Activated CD4-positive, alpha-beta memory T cell treated with anti-CD3 and anti-CD28 coated beads for 36 hours (primary cell): ENCODE measurements at places on chromosomes 1 and 21.
A peak's percentile ranks its signal among the peaks of the same experiment; 100 is the strongest.

- DNase-seq, result peak; percentile 80
Observed at GRCh38 chr1:12052008-12052573, 11.0 kb upstream of the TNFRSF8 start.

- no peak for DNase-seq
Observed at GRCh38 chr21:34649400-34649799, 19.4 kb upstream of the CLIC6 start.

DNA sequence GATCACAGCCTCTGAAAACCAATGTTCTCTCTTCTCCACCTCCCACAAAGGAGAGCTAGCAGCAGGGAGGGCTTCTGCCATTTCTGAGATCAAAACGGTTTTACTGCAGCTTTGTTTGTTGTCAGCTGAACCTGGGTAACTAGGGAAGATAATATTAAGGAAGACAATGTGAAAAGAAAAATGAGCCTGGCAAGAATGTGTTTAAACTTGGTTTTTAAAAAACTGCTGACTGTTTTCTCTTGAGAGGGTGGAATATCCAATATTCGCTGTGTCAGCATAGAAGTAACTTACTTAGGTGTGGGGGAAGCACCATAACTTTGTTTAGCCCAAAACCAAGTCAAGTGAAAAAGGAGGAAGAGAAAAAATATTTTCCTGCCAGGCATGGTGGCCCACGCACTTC is 35.8 kb upstream of the TDRD10 start:
- DNase-seq, result no peak

GRCh38 chr1:2248127-2248826 is 20.2 kb downstream of the SKI start:
- no peak for DNase-seq

DNA sequence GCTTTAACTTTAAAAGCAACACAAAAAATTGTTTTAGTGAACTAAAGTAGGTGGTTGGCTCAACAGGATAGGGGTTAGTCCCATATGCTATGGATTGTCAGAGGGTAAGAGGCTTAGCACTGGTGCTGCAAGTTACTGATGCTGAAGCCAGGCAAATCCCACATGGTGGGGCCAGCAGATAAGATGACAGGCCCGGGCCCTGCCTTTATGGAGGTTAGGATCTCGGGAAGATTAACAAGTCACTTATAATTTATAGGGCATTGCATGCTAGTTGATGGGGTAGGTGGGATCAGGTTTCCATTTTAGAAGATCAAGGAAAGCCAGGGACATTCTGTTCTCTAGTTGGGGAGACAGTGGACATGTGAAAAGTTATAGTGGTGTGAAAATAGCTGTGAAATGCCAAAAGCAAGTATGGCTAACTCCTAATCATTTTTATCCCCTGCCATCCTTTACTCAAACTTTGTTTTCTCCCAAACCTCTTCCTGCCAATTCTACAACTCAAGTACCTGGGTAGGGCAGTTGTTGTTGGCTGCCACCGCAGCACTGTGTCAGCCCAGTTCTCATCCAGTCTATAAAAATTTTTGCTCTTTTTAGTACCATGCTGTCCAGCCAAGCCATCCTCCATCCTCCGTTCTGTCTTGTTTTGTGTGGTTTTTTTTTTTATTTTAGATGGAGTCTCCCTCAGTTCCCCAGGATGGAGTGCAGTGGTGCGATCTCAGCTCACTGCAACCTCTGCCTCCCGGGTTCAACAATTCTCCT is 10.3 kb downstream of the CHAF1B start:
- DNase-seq, result no peak

DNA sequence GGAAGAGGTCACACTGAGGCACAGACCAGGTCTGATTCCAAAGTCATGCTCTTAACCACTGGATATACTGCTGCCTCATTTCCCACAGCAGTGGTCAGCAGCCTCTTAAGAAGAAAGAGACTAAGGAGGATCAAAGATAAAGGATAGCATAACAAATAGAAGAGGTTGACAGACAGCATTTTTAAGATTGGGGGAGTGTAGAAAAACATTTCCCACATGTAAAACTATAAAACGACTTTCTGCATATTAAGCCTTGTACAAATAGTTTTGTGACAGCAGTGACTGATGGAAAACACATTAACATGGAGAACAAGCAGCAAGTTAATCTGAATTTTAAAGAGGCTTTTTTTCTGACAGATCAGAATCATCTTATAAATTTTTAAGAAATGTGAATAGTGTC is 92.0 kb downstream of the SELENOF start:
- DNase-seq, result no peak

- no peak for DNase-seq
Observed at GRCh38 chr1:21189421-21189820, 12.7 kb upstream of the EIF4G3 start.

GRCh38 chr1:15046487-15047165 is 106.9 kb upstream of the TMEM51 start:
- DNase-seq, result peak; percentile 61

DNA sequence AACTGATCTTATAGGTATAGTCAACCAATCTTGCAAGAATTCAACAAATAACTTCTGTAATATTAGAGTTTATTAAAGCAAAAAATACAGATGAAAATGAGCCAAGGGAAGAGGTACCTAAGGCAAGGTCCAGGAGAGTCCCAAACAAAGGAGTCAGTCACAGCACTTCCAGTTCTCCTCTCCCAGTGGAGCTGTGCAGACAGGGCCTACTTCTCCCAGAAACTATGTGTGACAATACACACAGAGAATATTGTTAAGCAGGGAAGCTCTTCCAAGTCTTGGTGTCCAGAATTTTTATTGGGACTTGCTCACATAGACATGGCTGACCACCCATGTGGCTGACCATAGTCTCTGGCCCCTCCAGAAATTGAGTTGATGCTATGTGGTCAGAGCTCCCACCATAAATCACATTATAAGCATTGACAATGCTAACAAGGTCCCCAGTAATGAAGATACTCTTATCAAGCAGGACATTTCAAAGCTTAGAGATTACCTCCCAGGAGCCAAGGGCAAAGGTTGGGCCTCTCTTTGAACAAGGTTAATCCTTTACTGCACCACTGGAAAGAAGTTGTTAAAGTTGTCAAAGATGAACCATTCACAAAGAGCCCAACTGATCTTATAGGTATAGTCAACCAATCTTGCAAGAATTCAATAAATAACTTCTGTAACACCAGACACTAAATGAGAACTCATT is 3.5 kb upstream of the CD244 start:
- no peak for DNase-seq

GRCh38 chr21:34536311-34536710 is 24.3 kb upstream of the KCNE1 start:
- no peak for DNase-seq

GRCh38 chr1:75115654-75116053 is 18.5 kb upstream of the LHX8 start:
- DNase-seq, result no peak

- no peak for DNase-seq
Observed at GRCh38 chr1:22790232-22791008, 79.8 kb downstream of the EPHB2 start.

GRCh38 chr1:171819946-171820345 is 21.4 kb upstream of the DNM3 start:
- no peak for DNase-seq

DNA sequence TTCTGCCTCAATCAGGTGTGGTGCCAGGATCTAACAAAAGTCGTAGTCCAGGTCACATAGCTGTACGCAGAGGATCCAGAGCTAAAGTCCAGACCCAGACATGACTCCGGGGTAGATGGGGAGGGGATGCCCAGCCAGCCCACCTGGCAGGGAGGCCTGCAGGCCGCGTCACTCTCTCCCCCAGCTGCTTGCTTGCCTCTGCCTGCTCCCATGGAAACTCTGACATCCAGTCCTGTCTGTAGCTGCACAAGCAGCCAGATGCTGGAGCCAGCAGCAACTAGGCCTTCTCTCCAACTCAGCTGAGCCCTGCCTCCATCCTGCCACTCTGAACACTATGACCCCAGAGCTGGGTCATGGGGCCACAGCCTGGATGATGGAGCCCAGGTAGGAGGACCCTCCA is 8.1 kb downstream of the COL8A2 start:
- no peak for DNase-seq

- no peak for DNase-seq
Observed at GRCh38 chr1:28966617-28967016, 52.2 kb downstream of the EPB41 start.

- no peak for DNase-seq
Observed at GRCh38 chr1:50720457-50721053, 239.5 kb downstream of the FAF1 start.

GRCh38 chr1:27588256-27589232 is 15.4 kb downstream of the AHDC1 start:
- no peak for DNase-seq

DNA sequence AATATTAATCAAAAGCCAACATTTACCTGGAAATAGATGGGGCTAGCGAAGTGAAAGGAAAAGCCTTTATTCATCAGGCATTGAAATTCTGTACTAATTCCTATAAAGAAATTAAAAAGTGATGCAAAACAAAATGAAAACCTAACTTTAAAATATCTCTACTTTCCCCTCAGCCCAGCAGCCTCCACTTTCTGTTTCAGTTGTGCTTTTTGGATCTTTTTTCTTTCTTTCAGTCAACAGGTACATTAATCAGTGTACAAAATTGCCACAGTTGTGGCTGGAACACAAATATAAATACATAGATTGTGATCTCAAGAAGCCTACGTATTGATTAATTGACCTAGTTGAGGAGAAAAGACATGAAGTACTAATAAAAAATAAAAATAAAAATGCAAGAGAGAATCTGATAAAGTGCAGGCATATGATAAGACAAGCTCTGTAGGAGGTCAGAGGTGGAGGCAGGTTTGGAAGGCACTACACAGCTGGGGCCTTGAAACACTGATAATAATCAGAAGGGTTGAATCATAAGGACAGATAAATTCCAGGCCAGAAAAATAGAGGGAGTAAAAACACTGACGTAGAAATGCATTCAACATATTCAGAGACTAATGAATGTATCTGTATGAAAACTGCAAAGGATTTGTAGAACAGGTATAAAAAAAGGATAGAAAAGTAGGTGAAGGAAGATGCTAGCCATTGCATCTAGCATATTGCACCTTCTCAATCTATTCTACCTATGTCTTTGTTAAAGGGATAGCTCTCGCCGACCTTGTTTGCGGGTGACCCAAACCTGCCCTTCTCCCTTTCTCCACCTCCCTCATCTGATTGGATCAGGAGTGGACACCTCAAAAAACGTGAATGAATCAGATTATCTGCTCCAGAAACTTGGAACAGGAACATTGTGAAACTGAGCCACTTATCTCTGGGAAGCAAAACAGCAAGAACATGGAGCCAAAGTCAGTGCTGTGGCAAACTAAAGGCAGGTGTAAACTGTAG is 607.8 kb upstream of the ADGRL2 start:
- no peak for DNase-seq

- peak; percentile 79 for DNase-seq
Observed at GRCh38 chr1:192809307-192810252, 741 bp downstream of the RGS2 start.

- DNase-seq, result no peak
Observed at GRCh38 chr1:111758373-111758772, 2.7 kb downstream of the DDX20 start.

DNA sequence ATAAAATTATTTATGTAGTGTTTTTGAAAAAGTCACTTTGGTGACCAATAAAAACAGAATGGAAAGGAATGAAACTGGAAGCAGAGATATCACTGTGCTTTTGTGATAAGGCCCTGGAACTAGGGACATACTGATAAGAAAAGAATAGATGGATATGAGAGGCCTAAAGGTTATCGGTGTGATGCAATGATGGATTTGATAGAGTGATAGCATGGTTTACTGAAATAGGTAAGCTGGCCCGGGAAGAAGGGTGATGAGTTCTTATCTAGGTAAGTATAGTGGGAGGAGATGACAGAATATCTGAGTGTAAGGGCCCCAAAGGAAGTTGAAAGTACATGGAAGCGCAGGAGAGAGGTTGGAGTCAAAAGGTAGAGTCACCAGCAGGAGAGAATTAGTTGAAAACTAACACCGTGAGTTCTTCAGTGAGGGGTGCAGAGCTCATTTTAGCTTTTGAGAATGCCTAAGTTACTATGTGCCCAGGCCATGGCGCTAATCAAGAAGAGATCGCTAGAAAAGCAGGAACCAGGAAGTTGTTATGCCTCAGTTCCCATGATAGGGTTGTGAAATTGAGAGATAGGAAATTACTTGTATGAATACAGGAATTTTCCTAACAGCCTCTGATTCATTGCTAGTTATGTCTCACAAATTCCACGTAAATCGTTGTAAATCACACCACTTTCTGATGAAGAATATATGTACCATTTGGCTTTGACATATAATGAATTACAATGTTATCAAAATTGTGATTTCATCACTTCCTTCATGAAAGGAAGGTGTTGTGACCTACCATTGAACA is 115.3 kb downstream of the PLA2G4A start:
- DNase-seq, result no peak

- DNase-seq, result no peak
Observed at GRCh38 chr1:109807402-109807801, 43.7 kb upstream of the EPS8L3 start.

GRCh38 chr1:27009601-27010197 is 3.0 kb downstream of the TENT5B start:
- DNase-seq, result no peak

DNA sequence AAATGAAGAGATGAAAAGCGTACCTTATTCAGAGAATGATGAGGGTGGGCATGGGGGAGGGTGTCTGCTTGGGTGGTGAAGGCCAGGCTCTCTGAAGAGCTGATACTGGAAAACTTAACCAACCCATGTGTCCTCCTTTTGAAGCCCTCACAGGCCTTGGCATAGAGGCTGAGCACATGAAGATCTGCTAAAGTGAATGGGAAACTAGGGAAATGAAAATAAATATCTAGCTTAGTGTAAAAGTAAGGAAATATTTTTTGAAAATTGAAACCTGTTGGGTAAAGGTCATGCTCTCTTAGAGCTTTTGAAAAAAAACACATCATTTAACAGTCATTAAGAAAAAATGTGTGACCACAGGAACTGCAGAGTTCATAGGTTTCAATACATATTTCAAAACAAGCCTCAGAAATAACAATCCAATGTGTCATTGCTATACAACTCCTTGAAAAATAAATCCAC is 40.5 kb upstream of the RALGPS2 start:
- no peak for DNase-seq

DNA sequence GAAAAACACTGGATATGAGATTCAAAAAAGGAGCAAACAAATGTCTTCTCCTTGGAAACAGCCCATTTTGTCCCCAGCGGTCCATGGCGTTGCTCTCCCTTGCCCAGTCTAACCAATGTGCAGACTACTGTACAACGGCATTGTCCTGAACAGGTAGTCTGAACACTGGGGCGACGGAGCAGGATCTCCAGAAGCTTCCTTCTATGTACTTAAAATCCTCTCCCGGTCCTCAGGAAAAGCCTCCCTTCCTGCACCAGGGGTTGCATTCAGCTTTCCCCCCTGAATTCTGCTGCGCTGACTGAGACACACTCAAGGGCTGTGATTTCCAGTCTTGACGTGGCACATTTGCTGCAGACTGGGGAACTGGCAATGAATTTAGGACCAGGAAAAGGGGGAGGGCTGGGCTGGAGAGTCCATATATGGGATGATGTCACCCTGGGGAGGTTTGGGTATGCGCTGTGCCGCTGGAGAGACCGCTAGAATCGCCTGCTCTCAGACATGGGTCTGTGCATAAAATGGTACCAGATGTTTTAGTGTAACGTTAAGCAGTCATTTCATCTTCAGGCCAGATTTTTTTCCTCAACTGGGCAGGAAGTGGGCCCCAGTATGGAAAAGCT is 275.9 kb upstream of the C1orf105 start:
- no peak for DNase-seq
